ENCODE measurements at places on chromosomes 1 and 21. TPM values are rescaled to one million over a fixed set of nuclear protein-coding genes. Genes with fewer than 3 reads are reported as not detected.

Gene TRIM45
- not detected for total RNA-seq

Gene HPCA
- total RNA-seq = 1.2 TPM

Gene ABCA4
- total RNA-seq = not detected

Gene PIAS3
- 28.1 TPM for total RNA-seq

Gene FCMR
- 10.6 TPM for total RNA-seq

Gene CFHR4
- total RNA-seq = not detected

Gene ST6GALNAC5
- not detected for total RNA-seq

Gene NIPAL3
- 26.8 TPM for total RNA-seq

Gene KRTAP19-3
- total RNA-seq = not detected

Gene C1orf159
- 24.5 TPM for total RNA-seq

Gene PAQR6
- total RNA-seq = 16.4 TPM

Gene SMYD3
- 34.5 TPM for total RNA-seq

Gene IFT25
- total RNA-seq = 45.2 TPM

Gene TEKT2
- total RNA-seq = not detected

Gene OLFML3
- total RNA-seq = 0.34 TPM

Gene NECTIN4
- not detected for total RNA-seq

Gene NCF2
- 13.5 TPM for total RNA-seq

Gene ACTL8
- not detected for total RNA-seq

Gene INTS11
- total RNA-seq = 146 TPM

Gene ZNF593OS
- not detected for total RNA-seq

Gene TTC39A
- total RNA-seq = not detected

Gene PPOX
- total RNA-seq = 53.2 TPM

Gene FASLG
- total RNA-seq = not detected

Gene GREM2
- not detected for total RNA-seq

Gene CYP4X1
- total RNA-seq = not detected

Gene PLA2G2F
- not detected for total RNA-seq

Gene CDC7
- 66.3 TPM for total RNA-seq

Gene PLD5
- total RNA-seq = not detected

Gene LYSMD1
- 3.4 TPM for total RNA-seq

Gene LCE3D
- total RNA-seq = not detected

All from OCI-LY7 (cell line).